Epithelial cell of alveolus of lung (primary cell): ENCODE measurements at places on chromosomes 2 and 18. TPM values are rescaled to one million over a fixed set of nuclear protein-coding genes. Genes with fewer than 3 reads are reported as not detected.

The HOXD1 gene
- total RNA-seq, result not detected in 2 replicates

The CNTNAP5 gene
- total RNA-seq, result not detected in 2 replicates

The CFAP221 gene
- total RNA-seq, result not detected in 2 replicates

The ALPP gene
- total RNA-seq, result not detected in 2 replicates
